ENCODE measurements at places on chromosomes 3 and 15. TPM values are rescaled to one million over a fixed set of nuclear protein-coding genes. Genes with fewer than 3 reads are reported as not detected.

RTP3 gene
- total RNA-seq = not detected

CCR9 gene
- not detected for total RNA-seq

BCL2A1 gene
- not detected for total RNA-seq

BLM gene
- total RNA-seq = 1.5 TPM

RLBP1 gene
- not detected for total RNA-seq

IGSF11 gene
- total RNA-seq = under 0.01 TPM

PGBD4 gene
- total RNA-seq = 1.0 TPM

LEKR1 gene
- 0.38 TPM for total RNA-seq

SERPINI1 gene
- 0.89 TPM for total RNA-seq

NR1I2 gene
- under 0.01 TPM for total RNA-seq

UTS2B gene
- 0.13 TPM for total RNA-seq

GRAMD1C gene
- total RNA-seq = 2.9 TPM

RTP4 gene
- not detected for total RNA-seq

SPG21 gene
- 106 TPM for total RNA-seq

Measured in mesangial cell (primary cell).